ENCODE measurements at places on chromosomes 6 and 20. TPM values are rescaled to one million over a fixed set of nuclear protein-coding genes. Genes with fewer than 3 reads are reported as not detected.

- H3K27ac ChIP-seq = no peak overlapping the region
- no peak for DNase-seq
- no peak overlapping the region for H3K4me3 ChIP-seq
- H3K27me3 ChIP-seq = no peaks in the 10 kb centered on the region
These were observed 14.6 kb downstream of the MAVS start for GRCh38 chr20:3861191-3861590.

MEP1A gene
- total RNA-seq = not detected

DNA sequence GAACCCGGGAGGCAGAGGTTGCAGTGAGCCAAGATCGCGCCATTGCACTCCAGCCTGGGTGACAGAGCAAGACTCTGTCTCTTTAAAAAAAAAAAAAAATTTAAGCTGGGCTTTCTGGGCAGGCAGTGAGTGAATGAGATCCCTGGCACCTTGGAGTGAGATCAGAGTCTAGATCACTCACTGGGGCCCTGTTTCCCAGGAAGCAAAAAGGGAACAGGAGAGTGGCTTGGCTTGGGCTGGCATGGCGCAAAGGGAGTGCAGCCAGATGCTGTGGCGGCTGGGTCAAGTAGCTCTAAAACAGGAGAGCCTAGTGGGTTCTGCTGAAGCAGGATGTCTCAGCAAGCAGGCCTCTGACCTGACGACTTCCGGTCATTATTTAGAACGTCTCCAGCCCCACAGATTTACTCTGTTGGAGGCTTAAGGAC, 10.4 kb downstream of the PLCG1 start:
- no peak for DNase-seq
- peaks cover 98% of the 10 kb centered on the region for H3K4me1 ChIP-seq
- H3K27me3 ChIP-seq = no peaks in the 10 kb centered on the region
- peak overlapping the region; percentile 38 for H3K27ac ChIP-seq

- H3K4me3 ChIP-seq = no peak overlapping the region
- H3K27me3 ChIP-seq = no peaks in the 10 kb centered on the region
- H3K4me1 ChIP-seq = no peaks in the 10 kb centered on the region
- DNase-seq = peak; percentile 77
These were observed 18.7 kb downstream of the IL20RA start for GRCh38 chr6:137025786-137026730.

GRCh38 chr20:22920898-22921297, 114.2 kb upstream of the SSTR4 start:
- H3K27me3 ChIP-seq = no peaks in the 10 kb centered on the region
- H3K36me3 ChIP-seq = no peaks in the 10 kb centered on the region
- no peak overlapping the region for H3K4me3 ChIP-seq
- H3K4me1 ChIP-seq = peaks cover 8% of the 10 kb centered on the region
- peak; percentile 47 for DNase-seq

- no peaks in the 10 kb centered on the region for H3K36me3 ChIP-seq
- no peaks in the 10 kb centered on the region for H3K4me1 ChIP-seq
- no peaks in the 10 kb centered on the region for H3K27me3 ChIP-seq
- H3K4me3 ChIP-seq = no peak overlapping the region
- DNase-seq = no peak
These were observed 479.9 kb upstream of the BTBD3 start for GRCh38 chr20:11437611-11438380.

DNA sequence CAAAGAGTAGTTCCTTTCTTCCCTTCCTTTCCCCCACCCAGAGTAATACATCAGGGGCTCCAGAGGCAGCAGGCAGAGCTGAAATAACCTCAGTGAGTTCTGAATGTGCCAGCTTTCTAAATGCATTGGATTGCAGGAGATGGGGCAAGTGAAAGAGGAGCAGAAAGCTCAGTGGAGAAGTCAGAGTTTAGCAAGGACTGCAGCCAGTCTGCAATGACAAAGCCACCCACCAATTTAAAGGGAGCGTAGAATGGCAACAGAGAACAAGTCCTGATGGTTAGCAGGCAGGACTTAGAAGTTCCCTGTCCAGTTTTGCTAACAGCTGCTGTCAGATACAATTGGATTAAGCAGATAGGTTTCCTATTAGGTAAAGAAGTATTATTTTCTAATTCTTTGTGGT, 203.4 kb upstream of the RIN2 start:
- H3K4me3 ChIP-seq = no peak overlapping the region
- H3K4me1 ChIP-seq = peaks cover 3% of the 10 kb centered on the region
- H3K27me3 ChIP-seq = no peaks in the 10 kb centered on the region
- no peak overlapping the region for H3K27ac ChIP-seq
- no peak for DNase-seq
- H3K36me3 ChIP-seq = no peaks in the 10 kb centered on the region

KLC4 gene
- total RNA-seq = 37.4 TPM

GRCh38 chr6:20260360-20260759, 48.1 kb upstream of the MBOAT1 start:
- no peak overlapping the region for H3K27ac ChIP-seq
- no peaks in the 10 kb centered on the region for H3K27me3 ChIP-seq
- no peaks in the 10 kb centered on the region for H3K36me3 ChIP-seq
- H3K4me3 ChIP-seq = no peak overlapping the region
- DNase-seq = no peak

PDE10A gene
- 8.8 TPM for total RNA-seq

DNA sequence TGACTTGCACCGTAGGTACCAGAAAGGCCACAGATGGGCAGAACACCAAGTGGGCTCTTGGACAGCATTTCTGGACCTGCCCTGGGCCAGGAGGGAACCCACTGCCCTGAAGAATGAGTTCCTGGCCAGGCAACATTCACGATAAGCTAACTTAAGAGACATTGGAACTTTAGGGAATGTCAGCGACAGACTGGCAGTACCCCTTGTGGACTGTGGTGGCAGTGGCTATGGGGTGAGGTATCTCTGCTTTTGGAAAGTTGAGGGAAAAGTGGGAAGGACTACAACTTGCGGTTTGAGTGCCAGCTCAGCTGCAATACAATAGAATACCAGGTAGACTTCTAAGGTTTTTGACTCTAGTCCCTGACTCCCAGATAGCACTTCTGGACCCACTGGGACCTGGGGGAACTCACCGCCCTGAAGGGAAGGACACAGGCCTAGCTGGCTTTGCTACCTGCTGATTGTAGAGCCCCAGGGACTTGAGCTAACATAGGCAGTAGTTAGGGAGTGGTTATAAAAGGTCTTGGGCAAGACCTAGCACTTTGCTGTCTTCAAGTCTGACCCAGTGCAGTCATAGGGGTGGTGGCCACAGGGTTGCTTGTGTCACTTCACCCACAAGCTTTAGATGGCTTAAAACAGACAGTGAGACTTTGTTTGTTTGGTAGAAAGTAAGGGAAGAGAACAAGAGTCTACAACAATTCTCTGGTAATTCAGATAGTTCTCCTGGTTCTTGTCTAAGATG, 617.6 kb downstream of the COL12A1 start:
- DNase-seq = no peak
- no peaks in the 10 kb centered on the region for H3K36me3 ChIP-seq
- peaks cover 5% of the 10 kb centered on the region for H3K4me1 ChIP-seq
- no peaks in the 10 kb centered on the region for H3K27me3 ChIP-seq

SLC12A5 gene
- not detected for total RNA-seq

- peaks cover 3% of the 10 kb centered on the region for H3K36me3 ChIP-seq
- DNase-seq = no peak
- H3K4me3 ChIP-seq = no peak overlapping the region
- peaks cover 4% of the 10 kb centered on the region for H3K4me1 ChIP-seq
- H3K27me3 ChIP-seq = no peaks in the 10 kb centered on the region
These were observed 153.5 kb downstream of the ZMYND8 start for GRCh38 chr20:47202733-47203667.

LAMA4 gene
- total RNA-seq = 334 TPM

- H3K4me3 ChIP-seq = no peak within 1 kb of the TSS
- H3K27ac ChIP-seq = no peak within 1 kb of the TSS
- H3K36me3 ChIP-seq = no peaks in the 10 kb centered on the region
- peaks cover 13% of the 10 kb centered on the region for H3K4me1 ChIP-seq
- DNase-seq = no peak
These were observed at the start of gene HAO1 for GRCh38 chr20:7940341-7940740. Gene HAO1, minus strand, starts transcription at chr20:7940458. Its CDS starts 36 bp downstream, at chr20:7940422.

GRCh38 chr20:38230957-38231526, 29.5 kb downstream of the KIAA1755 start:
- no peaks in the 10 kb centered on the region for H3K36me3 ChIP-seq
- H3K4me3 ChIP-seq = no peak overlapping the region
- no peaks in the 10 kb centered on the region for H3K27me3 ChIP-seq
- H3K4me1 ChIP-seq = no peaks in the 10 kb centered on the region
- DNase-seq = no peak

- H3K27ac ChIP-seq = no peak overlapping the region
- H3K27me3 ChIP-seq = no peaks in the 10 kb centered on the region
- H3K36me3 ChIP-seq = no peaks in the 10 kb centered on the region
- DNase-seq = no peak
- H3K4me3 ChIP-seq = no peak overlapping the region
- no peaks in the 10 kb centered on the region for H3K4me1 ChIP-seq
These were observed 1241.1 kb upstream of the EYS start for GRCh38 chr6:66948106-66948505.

- H3K4me3 ChIP-seq = no peak overlapping the region
- peaks cover 33% of the 10 kb centered on the region for H3K4me1 ChIP-seq
- no peak overlapping the region for H3K27ac ChIP-seq
- H3K27me3 ChIP-seq = no peaks in the 10 kb centered on the region
- DNase-seq = no peak
These were observed 26.3 kb downstream of the RAMACL start for GRCh38 chr6:166560222-166560621.

SLC18B1 gene
- total RNA-seq = 6.0 TPM

- H3K4me3 ChIP-seq = no peak overlapping the region
- no peak overlapping the region for H3K27ac ChIP-seq
- no peaks in the 10 kb centered on the region for H3K27me3 ChIP-seq
- DNase-seq = no peak
- no peaks in the 10 kb centered on the region for H3K36me3 ChIP-seq
- peaks cover 38% of the 10 kb centered on the region for H3K4me1 ChIP-seq
These were observed 140.3 kb downstream of the DLL1 start for GRCh38 chr6:170150590-170150945.

DEFB124 gene
- total RNA-seq = not detected

DLL1 gene
- total RNA-seq = 6.2 TPM

KCNK16 gene
- total RNA-seq = not detected

DNA sequence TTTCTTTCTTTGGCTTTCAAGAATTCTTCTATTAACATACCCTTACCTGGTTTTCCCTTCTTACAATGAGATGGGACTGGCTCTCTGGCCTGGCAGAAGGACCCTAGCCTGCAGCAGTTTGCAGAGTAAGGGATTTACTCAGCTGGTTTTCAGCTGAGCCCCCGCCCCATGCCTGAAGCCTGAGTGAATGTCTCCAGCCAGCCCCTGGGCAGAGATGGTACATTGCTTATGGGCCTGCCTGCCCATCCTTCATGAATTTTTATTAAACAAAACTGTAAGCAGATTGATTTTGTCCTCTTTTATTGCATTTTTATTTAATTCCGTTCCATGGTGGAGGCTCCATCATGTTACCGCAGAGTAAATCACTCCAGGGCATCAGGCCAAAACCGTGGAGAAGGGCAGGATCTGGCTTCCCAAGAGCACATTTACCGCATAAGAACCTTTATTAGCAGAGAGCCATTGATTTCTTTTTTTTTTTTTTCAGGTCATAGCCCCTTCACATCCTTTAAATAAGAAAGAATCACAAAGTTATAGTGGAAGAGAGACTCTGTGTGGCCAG, 316.2 kb downstream of the DHX35 start:
- no peaks in the 10 kb centered on the region for H3K4me1 ChIP-seq
- H3K4me3 ChIP-seq = no peak overlapping the region
- H3K36me3 ChIP-seq = no peaks in the 10 kb centered on the region
- no peak for DNase-seq
- no peak overlapping the region for H3K27ac ChIP-seq

- H3K4me3 ChIP-seq = no peak overlapping the region
- DNase-seq = no peak
- H3K27ac ChIP-seq = no peak overlapping the region
- no peaks in the 10 kb centered on the region for H3K27me3 ChIP-seq
These were observed 485.8 kb upstream of the CITED2 start for GRCh38 chr6:139860203-139860602.

- H3K27ac ChIP-seq = no peak overlapping the region
- peak; percentile 4 for DNase-seq
- H3K36me3 ChIP-seq = no peaks in the 10 kb centered on the region
These were observed 13.0 kb downstream of the SERPINB1 start for GRCh38 chr6:2828629-2829028.

TMEM242 gene
- 10.1 TPM for total RNA-seq

- DNase-seq = no peak
- H3K4me3 ChIP-seq = no peak overlapping the region
- no peaks in the 10 kb centered on the region for H3K36me3 ChIP-seq
- no peak overlapping the region for H3K27ac ChIP-seq
These were observed 136.7 kb downstream of the MMUT start for GRCh38 chr6:49326347-49326746.

DNA sequence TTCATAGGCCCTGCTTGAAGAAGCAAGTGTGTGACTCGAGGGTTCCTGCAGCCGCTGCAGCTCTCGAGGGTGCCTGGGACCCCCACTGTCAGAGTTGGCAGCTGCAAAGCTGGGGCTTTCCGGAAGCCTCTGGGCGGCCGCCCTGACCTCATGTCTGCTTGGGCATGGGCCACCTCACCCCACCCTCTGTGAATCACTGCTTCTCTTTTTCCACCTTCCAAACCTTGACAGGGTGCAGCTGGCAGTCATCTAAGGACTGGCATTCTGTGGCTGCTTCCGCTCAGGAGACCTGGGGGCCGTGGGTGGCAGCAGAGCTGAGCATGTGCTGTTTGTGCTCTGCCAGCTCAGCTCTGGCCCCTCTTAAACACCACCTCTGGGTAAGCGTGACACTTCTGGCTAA, 32.0 kb downstream of the ERMARD start:
- no peak overlapping the region for H3K27ac ChIP-seq
- H3K27me3 ChIP-seq = no peaks in the 10 kb centered on the region
- no peaks in the 10 kb centered on the region for H3K4me1 ChIP-seq
- no peak for DNase-seq
- no peak overlapping the region for H3K4me3 ChIP-seq

DNA sequence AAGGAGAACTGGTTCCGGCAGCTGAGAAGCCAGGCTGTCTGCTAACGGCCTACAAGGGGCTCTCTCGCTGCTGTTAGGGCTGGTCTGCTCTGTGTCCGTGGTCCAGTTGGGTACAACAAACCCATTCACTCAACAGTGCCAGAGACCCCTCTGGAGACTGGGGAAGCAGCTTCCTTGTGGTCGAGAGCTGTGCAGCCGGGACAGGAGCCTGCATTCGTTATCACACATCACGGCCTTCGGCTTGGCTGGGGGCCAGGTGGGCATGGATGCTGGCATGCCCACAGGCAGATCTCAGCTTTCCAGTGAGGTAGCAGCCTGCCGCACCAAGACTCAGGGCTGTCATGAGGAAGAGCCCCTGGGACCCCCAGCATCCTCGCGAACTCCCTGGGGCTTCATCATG, 124.7 kb downstream of the PREX1 start:
- H3K4me1 ChIP-seq = peaks cover 19% of the 10 kb centered on the region
- H3K27ac ChIP-seq = no peak overlapping the region
- H3K27me3 ChIP-seq = no peaks in the 10 kb centered on the region
- no peaks in the 10 kb centered on the region for H3K36me3 ChIP-seq
- no peak overlapping the region for H3K4me3 ChIP-seq

DNA sequence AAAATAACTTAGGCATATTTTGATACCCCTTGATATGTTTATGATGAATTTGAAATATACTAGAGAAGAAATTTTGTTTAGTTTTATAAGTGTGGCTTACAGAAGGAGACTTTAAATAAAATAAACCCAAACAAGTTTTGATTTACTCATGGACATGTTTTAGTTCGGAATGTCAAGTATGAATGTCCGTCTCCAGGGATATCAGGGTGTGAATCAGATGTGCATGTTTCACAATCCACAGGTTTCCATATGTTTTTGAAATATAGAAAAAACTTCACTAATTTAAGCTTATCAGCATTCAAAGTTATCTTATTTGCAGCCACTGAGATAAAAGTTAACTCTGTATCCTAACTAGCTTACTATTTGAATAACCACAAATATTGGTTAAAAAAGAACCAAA, 51.5 kb downstream of the PLCB1 start:
- no peaks in the 10 kb centered on the region for H3K36me3 ChIP-seq
- H3K4me1 ChIP-seq = peaks cover 28% of the 10 kb centered on the region
- no peak for DNase-seq
